ENCODE measurements at places on chromosomes 6 and 20. TPM values are rescaled to one million over a fixed set of nuclear protein-coding genes. Genes with fewer than 3 reads are reported as not detected.
A peak's percentile ranks its signal among the peaks of the same experiment; 100 is the strongest.

The OR2H2 gene
- 0.13 TPM for polyA plus RNA-seq

DNA sequence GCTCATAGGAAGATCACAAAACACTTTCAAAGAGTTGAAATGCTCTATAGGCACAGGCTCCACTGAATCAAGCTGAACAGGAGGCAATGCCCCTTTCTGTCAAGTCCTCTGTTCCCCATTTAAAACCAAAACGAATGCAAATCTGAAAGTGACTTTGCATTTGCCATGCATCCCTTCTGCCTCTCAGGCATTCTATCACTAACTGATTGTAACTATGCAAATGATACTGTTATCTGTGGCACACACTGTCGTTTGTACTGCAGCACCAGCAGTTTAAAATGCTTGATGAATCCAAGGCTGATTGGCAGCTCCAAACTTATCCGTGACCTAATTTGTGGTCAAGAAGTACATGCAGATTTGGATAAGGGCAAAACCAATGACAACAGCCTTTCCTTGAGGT lies 1067.5 kb upstream of the MAP3K7 start:
- no peak for DNase-seq

The RFX6 gene
- not detected for polyA plus RNA-seq

DNA sequence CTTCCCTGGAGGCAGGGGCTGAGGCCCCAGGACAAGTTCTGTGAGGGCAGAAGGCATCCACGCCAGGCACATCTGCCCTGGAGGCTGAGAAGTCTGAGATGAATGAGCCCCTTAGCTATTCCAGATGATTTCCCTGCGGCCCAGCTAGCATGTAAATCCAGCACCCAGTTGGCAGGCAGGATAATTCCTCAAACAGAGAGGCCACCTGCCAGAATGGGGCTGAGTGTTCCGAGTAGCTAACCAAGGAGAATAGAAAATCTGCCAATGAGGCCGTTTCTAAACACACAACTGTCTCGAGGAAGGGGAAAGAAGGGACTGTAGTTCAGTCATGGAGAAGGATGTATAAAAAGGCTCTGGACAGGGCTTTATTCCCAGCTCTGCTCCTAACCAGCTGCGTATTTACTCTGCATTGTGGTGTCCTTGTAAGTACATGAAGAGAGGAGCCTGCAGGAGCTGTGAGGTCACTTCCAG lies 211.4 kb upstream of the CDYL start:
- DNase-seq, result no peak

- no peak for DNase-seq
Observed at GRCh38 chr6:147684906-147685305, 176.4 kb downstream of the SAMD5 start.

The FRMD1 gene
- 27.1 TPM for polyA plus RNA-seq

The ERVFRD-1 gene
- 0.11 TPM for polyA plus RNA-seq

The ZNF133 gene
- polyA plus RNA-seq, result 37.7 TPM

GRCh38 chr6:43287717-43288679 lies 10.1 kb upstream of the SLC22A7 start:
- DNase-seq, result no peak

DNA sequence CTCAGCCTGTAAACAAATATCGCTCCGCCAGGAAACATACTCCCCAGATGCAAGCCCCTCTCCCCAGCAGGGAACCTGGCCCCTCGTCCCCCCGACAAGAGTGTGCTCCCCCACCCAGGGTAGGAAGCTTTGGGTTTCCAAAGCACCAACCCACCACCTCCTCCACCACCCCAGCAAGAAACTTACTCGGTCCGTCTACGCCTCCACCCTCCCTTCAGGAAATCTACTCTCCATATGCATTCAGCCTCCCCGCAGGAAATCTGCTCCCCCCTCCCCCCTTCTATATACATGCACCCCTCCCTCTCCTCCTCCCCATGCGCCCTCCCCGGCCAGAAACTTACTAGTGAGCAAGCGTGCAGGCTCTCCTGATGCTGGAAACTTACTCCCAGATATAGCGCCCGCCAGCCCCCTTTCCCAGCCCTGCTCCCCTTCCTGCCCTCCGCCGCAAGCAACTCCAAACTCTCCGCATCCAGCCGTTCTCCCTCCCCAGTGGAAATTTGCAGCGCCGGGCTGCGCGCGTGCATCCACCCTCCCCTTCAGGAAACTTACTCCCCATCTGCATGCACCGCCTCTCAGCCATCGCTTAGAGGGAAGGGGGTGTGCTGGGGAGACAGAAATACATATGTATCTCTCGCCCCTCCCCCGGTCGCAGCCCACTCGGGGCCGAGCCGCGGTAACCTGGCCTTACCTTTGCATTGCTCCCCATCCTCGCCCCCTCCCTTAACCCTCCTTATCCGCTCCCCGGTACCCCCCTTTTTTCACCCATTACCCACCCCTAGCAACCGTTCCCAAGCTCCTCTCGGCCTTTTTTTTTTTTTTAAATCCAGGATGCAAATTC lies at the start of gene TRERF1:
TSS of gene TRERF1 (minus strand) at position 594 of the 838 bp plus-strand sequence. CDS start 182,336 bp downstream, outside the sequence.
- DNase-seq, result peak; percentile 65

- DNase-seq, result no peak
Observed at GRCh38 chr6:32889533-32889932, 35.5 kb downstream of the PSMB9 start.

- no peak for DNase-seq
Observed at GRCh38 chr6:43981363-43981990, 145.8 kb downstream of the MRPL14 start.

GRCh38 chr6:32973144-32974015 lies 5.0 kb downstream of the BRD2 start:
- no peak for DNase-seq

The TFB1M gene
- polyA plus RNA-seq, result 17.9 TPM

The MAP7 gene
- 45.4 TPM for polyA plus RNA-seq

- no peak for DNase-seq
Observed at GRCh38 chr6:163344411-163344810, 70.1 kb upstream of the QKI start.

DNA sequence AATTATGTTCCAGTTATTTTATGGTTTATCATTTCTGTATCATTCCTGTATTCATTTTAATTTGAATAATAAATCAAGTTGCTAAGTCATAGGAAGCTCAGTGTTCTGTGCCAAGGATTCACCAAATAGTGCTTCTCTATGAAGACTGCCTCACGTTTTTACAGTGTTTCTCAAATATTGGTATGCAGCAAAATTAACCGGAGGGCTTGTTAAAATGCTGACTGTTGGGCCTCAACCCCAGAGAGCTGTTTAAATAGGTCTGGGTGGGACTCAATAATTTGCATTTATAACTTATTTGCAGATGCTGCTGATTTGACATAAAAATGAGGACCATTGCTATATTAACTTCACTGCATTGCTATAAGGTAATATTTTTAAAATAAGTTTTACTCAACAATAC lies 166.7 kb downstream of the TINAG start:
- no peak for DNase-seq

The COL21A1 gene
- 121 TPM for polyA plus RNA-seq

DNA sequence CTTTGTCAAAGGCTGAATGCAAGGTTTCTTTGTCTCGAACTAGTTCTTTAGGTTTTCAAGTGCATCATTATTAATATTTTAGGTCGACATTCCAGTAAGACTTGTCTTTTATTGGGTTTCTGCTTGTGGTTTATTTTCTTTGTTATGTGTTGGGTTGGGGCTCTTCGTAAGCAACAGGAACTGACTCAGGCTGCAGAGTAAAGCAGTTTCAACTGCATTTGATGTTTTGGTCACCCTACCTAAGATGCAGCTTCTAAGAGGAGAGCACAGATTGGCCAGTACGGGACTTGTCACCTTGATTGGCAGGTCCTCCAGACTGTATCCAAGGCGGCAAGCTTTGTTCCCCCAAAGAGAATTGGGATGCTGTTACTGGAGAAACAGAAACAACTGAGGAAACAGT lies 149.5 kb upstream of the SULF2 start:
- no peak for DNase-seq

GRCh38 chr6:24584382-24584720 lies 61.6 kb downstream of the KIAA0319 start:
- no peak for DNase-seq

- no peak for DNase-seq
Observed at GRCh38 chr6:5280920-5281319, 19.6 kb downstream of the FARS2 start.

DNA sequence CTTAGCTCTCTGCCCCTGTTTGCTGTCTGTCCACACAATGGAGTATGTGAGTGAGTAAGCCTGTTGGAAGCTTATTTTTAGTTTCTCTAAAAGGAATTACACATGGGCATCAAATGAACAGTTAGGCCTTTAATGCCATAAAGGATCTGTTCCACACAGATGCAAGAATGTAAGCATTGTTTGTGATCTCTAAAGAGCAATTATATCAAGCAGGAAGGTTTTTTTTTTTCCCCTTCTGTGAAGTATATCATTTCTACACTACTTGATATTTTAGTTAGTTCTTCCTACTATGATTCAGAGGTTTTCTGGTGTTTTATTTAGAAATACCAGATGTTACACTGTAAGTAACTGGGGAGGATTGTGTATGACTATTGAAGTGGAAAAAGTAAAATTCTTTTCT lies 627.5 kb downstream of the COL12A1 start:
- DNase-seq, result no peak

DNA sequence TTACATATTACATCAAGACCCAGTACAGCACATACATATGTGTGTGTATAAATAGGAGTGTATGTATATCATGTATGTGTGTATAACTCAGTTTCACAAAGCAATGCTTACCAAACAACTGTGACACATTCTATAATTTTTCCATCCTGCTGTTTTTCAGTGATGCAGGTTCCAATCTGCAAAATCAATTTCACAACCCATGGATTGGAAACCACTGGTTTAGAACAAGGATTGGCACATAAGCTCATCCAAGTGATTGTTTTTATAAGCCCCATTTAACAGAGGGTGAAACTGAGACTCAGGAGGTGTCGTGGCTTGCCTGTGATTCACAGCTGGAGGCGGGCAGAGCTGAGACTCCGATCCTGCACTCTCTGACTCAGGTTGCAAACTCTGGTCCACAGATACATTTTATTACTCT lies 158.2 kb downstream of the ZMYND8 start:
- no peak for DNase-seq

The DAAM2 gene
- 30.6 TPM for polyA plus RNA-seq

GRCh38 chr20:22333885-22334545 lies 250.4 kb downstream of the FOXA2 start:
- DNase-seq, result peak; percentile 42

The CAPN11 gene
- not detected for polyA plus RNA-seq

The FNDC11 gene
- polyA plus RNA-seq, result 1.0 TPM

DNA sequence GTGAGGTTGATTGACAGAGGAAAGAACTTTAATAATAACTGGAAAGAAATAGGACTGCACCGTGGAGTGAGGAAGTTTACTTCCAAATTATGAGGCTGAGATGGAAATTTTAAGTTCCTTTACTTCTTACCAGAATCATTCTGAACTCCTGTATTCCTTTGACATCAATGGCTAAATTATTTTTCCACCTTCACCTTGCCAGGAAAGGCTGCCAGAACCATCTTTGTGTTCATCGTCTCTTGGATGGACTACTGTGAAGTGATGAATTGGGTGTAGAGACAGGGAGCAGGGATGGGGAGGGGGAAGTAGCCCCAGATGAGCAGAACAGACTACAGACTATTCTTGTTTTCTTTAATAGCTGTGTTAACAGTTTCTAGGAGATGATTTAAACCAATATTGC lies 102.1 kb upstream of the CEP162 start:
- DNase-seq, result no peak

DNA sequence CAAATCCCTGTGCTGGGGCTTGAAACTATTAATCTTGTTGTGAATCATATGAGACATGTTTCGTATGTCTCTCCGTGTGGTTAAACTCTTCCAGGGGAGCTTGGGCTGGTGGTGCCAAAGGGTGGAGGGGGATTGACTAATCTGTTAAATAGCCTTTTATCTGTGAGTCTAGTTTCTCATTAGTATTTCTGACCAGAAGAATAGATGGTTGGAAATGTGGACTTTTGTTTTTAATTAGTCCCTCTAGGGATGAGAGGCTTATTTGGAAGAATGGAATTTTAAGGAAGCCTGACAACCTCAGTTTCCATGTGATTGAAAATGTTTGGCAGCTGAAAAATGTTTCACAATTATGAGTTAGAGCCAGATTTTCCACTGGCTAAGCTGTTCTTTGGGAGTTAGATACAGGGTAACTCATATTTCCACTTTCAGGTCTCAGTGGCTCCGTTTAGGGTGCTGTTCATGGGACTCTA lies 117.3 kb downstream of the BCKDHB start:
- no peak for DNase-seq

DNA sequence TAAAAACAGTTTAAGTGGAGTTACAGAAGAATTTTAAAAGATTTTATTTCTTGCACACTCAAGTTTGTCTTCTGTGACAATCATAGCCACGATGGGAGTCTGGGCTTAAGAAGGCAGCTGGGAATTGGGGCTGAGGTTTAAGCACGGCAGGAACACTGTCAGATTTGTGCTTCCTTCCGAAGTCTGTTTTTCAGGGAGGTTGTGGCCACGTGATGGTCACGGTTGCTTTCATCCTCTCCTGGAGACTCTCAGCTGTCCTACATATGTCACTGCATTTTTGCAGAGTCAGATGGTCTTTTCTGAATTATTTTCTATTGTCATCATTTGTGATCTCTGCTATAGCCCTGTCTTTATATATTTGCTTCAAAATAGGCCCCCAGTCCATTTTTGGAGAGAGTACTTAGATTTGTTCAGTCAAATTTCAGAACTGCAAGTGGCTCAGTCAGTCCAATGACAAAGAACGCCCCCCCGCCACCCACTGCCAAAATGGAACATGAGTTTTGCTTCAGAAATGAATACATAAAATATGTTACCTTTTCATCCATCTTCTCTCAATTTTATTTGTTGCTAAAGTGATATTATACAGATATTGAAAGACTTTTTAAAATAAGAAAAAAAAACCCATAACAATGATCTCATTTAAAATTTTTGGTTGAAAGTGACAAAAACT lies 111.8 kb upstream of the ZFP64 start:
- DNase-seq, result no peak

GRCh38 chr6:161748535-161749416 lies 474.9 kb upstream of the AGPAT4 start:
- peak; percentile 54 for DNase-seq

DNA sequence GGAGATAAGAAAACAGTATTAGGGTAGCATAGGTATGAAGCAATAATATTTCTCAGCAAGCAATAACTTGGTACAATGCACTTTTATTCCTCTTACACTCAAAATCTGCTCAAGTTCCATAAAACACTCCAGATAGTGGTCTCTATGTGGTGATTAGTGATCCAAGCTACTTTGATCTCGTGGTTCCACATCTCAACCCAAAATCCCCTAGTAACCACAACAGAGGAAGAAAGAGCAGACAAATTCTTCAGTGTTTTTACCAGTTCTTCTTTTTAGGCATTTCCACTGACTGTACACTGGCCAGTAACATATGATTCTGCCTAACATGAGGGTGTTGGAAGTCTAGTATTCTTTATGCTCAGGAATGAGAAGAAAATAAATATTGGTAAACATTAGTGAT lies 309.0 kb upstream of the PTCHD4 start:
- no peak for DNase-seq

GRCh38 chr6:161802231-161802630 lies 528.4 kb upstream of the AGPAT4 start:
- DNase-seq, result no peak

The OTOR gene
- not detected for polyA plus RNA-seq
